T-helper 1 cell (primary cell): ENCODE measurements at places on chromosomes 1 and 21.

GRCh38 chr1:246978281-246978680, 29.6 kb downstream of the ZNF695 start:
- DNase-seq = no peak

- DNase-seq = no peak
Observed at GRCh38 chr1:27099587-27100334, 55.2 kb downstream of the SLC9A1 start.

- peak; percentile 64 for DNase-seq
Observed at GRCh38 chr1:40612345-40612831, 53.1 kb downstream of the RIMS3 start.

- DNase-seq = peak; percentile 82
Observed at GRCh38 chr21:44920694-44921604, at the start of gene ITGB2. ITGB2 (minus strand) TSS chr21:44920899; CDS start chr21:44910782, 10,117 bp downstream.

- DNase-seq = no peak
Observed at GRCh38 chr1:201255479-201256362, 27.6 kb upstream of the PKP1 start.

GRCh38 chr1:79819140-79819539, 812.6 kb upstream of the ADGRL4 start:
- no peak for DNase-seq

GRCh38 chr1:156656806-156657740, 15.2 kb downstream of the BCAN start:
- peak; percentile 61 for DNase-seq

GRCh38 chr1:228141226-228142044, 1.4 kb downstream of the GUK1 start:
- no peak for DNase-seq

DNA sequence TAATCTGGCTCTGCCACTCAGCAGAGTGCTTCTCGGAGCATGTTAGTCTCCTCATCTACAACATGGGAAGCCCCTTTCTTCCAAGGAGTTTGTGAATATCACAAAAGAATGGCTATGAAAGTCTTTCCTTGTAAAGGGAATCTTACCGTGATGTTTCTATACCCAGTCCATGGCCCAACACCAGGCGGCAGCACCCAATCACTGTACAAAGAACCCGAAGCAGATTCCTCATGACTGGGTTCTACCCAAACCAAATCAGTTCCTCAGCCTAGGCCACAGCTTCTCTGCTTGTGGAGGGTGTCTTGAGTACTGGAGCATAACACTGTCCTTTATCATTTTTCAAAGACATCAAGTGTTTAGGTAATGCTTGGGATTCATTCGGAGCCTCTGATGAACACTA, 16.6 kb upstream of the SLFNL1 start:
- DNase-seq = no peak
